ENCODE measurements at places on chromosomes 2 and 18. TPM values are rescaled to one million over a fixed set of nuclear protein-coding genes. Genes with fewer than 3 reads are reported as not detected.

DNA sequence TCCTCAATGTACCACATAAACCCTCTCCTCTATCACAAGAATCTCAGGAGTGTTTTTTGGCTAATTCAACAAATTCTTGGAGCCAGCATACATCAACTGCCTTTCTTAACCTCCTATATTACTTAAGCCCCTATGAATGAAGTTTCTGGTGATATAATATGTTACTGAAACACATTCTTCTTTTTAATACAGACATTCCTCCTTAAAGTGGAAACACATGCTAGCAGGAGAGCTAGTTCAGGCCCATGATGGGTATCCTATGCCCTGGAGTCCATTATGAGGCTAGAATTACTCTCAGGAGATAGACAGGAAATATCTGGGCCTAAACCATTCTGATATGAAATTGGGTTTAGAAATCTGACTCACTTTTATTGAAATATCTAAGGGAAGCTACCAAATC, 26.6 kb upstream of the RMDN2 start:
- DNase-seq: no peak

DNA sequence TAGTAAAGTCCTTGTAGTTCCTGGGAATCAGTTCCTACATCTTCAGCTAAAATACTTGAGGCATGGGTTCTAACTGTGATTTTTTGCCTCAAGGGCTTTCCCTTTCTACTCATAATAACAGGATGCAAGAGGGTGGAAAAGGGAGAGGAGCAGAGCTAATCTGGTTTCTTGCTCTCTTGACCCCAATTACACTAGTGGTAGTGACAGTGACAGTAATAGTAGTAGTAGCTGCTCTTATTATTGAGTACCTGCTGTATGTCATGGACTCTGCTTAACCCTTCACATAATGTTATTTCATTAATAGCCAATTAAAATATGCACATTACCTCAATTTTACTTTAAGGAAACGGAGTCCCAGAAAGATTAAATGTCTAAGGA, 214.8 kb upstream of the HNRNPA3 start:
- no peak for DNase-seq

- DNase-seq: no peak
Observed at GRCh38 chr18:63848159-63848558, 39.3 kb upstream of the SERPINB2 start.

DNA sequence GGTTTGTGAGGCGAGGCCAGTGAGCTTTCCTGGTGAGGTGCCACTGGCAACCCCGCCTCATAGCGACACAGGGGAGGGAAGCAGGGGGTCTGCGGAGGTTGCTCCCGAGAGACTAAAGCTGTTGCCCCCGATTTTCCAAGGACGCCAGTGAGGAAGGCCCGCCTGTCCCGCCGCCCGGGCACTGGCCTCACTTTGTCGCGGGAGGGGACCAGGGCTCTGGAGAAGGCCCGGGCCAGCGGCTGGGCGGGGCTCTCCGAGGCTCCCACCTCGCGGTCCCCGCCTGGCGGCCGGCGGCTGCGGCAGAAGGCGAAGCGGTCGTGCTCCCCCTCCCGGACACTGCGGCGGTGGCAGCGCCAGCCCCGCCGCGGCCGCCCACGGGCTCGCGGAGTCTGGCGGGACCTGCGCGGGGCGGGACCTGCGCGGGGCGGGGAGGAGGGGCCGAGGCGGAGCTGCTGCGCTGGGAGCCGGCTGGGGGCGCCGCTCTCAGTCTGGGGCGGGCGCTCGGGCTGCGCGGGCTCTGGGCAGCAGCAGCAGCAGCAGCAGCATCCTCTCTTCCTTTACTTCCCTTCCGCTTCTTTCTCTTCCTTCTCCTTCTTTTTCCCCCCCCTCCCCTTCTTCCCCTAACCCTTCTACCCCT, at the start of gene MAP2:
TSS of gene MAP2 (plus strand) at position 486 of the 637 bp plus-strand sequence. CDS start 229,124 bp downstream, outside the sequence.
- DNase-seq: peak; percentile 58

GRCh38 chr2:46171411-46171953, 125.7 kb upstream of the EPAS1 start:
- DNase-seq: no peak

DNA sequence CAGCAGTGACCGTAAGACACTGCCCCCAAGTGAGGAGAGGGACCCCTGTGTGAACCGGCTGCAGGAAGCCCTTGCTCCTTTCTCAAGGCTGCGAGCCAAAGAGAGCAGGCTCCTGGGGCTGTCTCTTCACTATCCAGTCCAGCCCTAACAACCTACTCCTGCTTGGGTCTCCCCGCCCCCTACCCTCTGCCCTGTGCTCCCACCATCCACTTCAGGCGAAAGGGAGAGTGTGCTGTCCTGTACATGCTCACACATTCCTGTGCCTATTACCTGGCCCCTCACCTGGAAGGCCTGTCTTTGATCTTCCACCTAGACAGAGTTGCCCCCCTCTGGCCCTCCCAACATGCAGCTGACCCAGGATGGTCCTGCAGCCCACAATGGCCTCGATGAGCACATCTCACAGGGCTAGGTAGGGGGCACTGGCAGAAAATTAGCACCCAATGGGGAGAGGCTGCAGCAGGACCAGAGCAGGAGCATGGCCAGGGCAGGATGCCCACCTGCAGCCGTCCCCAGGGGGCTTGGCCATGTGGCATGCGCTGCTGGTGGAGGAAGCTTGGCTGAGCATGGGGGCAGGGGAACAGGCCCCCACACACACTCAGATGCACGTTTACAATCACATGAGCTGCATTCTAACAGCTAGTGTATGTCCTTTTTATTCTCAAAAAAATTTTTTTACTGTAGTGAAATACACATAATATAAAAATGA, 93.5 kb downstream of the POLR1A start:
- no peak for DNase-seq

DNA sequence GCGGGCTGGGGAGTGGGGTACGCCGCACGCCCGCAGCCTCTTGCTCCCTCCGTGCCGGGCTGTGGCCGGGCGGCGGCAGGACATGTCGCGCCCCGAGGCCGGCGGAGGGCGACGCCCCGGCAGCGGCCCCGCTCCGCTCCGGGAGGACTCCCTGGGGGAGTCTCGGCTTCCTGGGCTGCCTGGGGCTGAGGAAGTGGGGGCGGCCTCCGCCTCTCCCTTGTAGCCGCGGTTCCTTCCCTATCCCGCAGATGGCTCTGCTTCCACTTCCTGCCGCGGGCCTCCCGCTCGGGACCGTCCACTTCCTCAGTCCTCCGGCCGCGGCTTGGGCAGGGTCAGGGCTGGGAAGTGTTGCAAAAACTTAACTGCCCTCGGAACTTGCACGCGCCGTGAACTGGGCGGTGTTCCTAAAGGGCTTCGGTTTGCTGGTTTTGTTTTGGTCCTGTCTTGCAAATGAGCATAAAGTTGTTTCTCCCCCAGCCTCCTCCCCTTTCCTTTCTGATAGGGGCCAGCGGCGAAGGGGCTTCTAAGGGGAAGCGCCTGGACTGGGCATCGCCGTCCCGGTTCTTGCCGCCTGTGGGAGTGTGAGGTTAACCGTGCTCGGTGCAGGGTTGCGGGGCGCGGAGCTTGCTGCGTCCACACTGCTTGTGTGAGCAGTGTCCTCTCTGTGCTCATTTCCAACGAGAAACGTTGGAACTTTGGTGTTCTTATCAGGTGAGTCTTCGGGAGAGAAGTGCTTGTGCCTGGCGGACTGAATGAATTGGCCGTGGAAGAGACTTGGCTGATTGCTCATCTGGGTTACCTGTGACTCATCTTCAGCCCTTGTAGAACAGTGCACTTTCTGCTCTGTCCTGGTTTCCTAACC, 600 bp downstream of the RALB start:
- DNase-seq: peak; percentile 64

DNA sequence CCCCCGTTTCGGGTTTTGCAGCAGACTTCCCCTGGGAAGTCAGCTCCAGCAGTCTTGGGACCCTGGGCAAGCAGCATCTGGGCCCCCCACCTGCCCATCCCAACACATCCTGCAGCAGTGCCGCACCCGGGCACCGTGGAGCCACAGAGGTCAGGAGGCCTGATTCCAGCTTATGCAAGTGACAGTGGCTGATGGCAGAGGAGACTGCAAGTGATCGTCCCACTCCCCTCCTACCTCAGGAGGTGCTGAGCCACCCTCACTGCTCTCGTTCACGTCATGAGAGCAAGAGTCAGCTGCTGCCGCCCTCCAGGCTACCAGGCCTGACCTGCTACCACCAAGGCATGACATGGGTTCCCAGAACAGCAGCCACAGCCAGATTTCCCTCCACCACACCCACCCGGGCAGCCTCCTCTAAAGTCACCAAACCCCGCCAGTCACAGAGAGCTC, 18.2 kb downstream of the COX7A2L start:
- DNase-seq: no peak

DNA sequence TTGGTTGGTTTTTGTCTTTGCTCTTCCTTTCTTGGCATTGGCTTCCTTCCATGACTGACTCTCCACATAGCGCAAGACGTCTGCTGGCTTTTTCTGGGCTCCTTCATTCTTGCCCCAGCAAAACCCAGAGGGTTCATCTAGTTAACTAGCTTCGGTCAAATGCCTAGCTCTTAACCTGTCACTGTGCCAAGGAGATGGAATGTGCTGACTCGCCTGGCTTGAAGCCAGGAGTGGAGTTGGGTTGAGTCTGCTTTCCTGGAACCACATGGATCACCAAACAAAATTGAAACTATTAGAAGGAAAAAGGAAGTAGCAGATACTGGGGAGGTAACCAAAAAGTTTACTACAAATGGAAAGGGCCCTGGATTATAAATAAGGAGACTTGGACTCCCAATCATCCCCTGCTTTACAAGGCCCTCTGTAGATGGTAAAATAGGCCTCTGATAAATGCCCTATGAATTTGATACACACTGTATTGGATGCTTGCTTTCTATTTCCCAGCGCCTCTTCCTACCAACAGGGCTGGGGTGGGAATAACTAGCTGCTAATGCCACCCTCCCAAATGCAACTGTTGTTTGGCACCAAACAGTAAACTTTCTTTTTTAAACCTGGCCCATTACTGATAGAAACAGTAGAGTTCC, 11.3 kb downstream of the MALT1 start:
- no peak for DNase-seq

- no peak for DNase-seq
Observed at GRCh38 chr18:24656050-24656449, 195.6 kb downstream of the HRH4 start.

DNA sequence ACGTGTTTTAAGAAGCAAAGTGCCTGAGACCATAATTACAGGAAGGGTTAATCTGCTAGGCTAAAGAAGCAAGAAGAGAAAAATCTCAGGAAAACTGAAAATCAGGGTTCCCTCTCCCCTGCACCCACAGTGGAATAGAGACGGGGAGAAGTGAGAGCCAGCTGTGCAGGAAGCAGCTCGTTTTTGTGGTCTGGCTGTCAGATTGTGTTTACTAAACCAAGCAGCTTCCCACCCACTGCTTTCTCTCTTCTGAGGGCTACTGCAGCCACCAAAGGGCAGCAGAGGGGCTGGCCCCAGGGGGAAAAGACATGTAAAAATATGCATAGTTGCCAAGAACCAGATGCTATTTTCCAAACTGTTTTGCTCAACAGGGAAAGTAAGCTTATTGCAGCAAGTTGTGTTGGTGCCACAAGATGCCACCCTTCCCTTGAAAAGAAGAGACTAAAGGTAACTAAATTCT, 72.6 kb upstream of the THUMPD2 start:
- DNase-seq: no peak

- no peak for DNase-seq
Observed at GRCh38 chr2:197248623-197249022, 62.0 kb downstream of the ANKRD44 start.

- DNase-seq: peak; percentile 53
Observed at GRCh38 chr18:44725300-44726058, 44.8 kb downstream of the SETBP1 start.

DNA sequence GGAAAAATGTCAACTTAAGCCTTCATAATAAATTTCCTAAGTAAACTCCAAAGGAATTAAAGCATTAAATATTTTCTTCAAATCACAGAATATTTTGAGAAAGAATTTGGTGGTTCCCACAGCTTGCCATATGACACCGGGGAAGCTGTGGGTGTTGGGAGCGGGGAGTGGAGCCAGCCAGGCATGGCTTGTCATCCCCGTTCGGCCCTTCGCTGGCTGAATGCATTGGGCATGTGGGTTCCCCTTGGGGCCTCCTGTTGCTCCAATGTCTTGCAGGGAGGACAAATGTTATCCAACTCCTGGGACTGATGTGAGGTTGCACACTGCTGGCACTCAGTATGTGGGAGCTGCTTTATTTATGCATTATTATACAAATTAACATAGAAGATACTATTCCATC, 18.6 kb downstream of the NGEF start:
- no peak for DNase-seq

GRCh38 chr2:235106874-235107639, 155.2 kb downstream of the SH3BP4 start:
- DNase-seq: no peak

- no peak for DNase-seq
Observed at GRCh38 chr2:17540093-17540812, at the start of gene VSNL1. VSNL1 (plus strand) TSS chr2:17540696; CDS start chr2:17592075, 51,379 bp downstream.

DNA sequence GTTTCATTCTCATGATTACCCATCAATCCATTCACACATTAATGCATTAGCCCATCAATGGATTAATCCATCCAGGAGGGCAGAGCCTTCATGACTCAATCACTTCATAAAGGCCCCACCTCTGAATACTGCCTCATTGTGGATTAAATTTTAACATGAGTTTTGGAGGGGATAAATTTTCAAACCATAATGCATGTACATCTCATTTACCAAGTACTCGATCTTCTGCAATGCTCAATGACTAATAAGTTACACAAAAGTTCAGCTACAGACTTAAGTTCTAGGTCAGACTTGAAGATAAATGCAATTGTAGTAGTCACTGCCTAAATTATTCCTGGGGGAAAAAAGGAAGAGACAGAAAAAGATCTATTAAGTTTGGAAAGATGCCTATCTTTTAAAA, 120.0 kb upstream of the OSR1 start:
- no peak for DNase-seq

DNA sequence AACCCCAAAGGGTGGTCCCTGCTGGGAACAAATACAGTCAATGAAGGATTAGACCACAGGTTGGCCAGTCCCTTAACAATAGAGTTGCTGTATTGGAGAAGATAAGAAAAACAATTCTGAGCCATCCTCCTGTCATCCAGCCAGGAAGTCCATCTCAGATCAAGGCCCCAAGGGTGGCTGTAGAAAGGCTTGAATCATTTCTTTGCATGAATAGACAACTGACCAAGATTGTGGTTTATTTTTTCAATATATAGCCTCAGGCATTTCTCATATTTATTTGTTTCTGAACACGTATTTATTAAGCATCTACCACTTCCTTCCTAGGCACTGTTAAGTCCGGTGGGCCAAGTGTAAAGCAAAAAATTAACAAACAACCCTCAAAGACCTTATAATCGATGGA, 274.4 kb upstream of the SLC14A2 start:
- no peak for DNase-seq

- no peak for DNase-seq
Observed at GRCh38 chr2:190511104-190511503, 23.4 kb downstream of the NEMP2 start.

IL1R2 gene
- 10.7 TPM for total RNA-seq

CSRNP3 gene
- total RNA-seq: not detected

PXDN gene
- 0.14 TPM for total RNA-seq

CTNNA2 gene
- not detected for total RNA-seq

PROKR1 gene
- not detected for total RNA-seq

MAP2 gene
- total RNA-seq: 0.18 TPM

FIGLA gene
- not detected for total RNA-seq

CCDC148 gene
- total RNA-seq: not detected

Data from activated naive CD4-positive, alpha-beta T cell treated with anti-CD3 and anti-CD28 coated beads, Interleukin-2, amount 50 U/mL, for 72 hours (primary cell).